ENCODE measurements at places on chromosomes 6 and 20.
A peak's percentile ranks its signal among the peaks of the same experiment; 100 is the strongest.

GRCh38 chr6:54315656-54316055 lies 7.4 kb downstream of the TINAG start:
- no peak for DNase-seq

- no peak for DNase-seq
Observed at GRCh38 chr20:13819885-13820645, 35.2 kb downstream of the NDUFAF5 start.

- DNase-seq = no peak
Observed at GRCh38 chr20:56861590-56861989, 232.5 kb downstream of the TFAP2C start.

- no peak for DNase-seq
Observed at GRCh38 chr6:37491171-37491829, 8.4 kb downstream of the CCDC167 start.

DNA sequence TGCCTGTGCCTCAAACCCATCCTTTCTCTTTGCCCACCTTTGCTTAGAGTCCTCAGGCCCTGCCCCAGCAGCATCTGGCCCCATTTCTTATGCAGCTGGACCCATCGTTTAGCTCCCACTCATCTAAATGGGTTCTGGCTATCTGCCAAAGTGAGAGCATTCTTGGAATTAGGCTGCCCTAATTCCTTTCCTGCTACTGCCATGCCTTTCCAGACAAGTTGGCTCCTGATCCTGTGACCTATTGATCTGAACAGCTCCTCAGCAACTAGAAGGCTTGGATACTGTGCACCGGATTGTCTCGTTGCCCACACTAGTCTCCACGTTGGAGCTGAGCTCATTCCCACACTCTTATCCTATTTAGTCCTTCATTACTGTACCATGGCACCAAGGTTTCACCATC lies 22.9 kb downstream of the DZANK1 start:
- DNase-seq = no peak

DNA sequence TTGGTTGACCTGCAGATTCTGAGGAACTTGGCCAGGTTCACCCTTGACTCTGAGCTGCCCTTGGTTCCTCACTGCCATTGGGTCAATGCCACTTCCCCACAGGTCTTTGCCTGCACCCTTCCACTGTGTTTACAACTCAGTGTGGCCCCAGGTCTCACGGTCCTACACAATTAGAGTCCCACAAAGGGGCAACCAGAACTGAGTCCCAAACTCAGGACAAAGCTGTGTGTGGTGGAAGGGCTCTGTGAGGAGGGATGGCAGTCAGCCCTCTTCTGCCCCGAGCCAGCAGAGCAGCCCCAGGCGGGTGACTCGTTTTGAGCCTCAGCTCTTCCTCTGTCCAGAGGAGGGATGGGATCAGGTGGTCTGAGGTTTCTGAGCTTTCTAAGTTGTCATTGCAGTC lies 69.5 kb downstream of the NPEPL1 start:
- peak; percentile 34 for DNase-seq

DNA sequence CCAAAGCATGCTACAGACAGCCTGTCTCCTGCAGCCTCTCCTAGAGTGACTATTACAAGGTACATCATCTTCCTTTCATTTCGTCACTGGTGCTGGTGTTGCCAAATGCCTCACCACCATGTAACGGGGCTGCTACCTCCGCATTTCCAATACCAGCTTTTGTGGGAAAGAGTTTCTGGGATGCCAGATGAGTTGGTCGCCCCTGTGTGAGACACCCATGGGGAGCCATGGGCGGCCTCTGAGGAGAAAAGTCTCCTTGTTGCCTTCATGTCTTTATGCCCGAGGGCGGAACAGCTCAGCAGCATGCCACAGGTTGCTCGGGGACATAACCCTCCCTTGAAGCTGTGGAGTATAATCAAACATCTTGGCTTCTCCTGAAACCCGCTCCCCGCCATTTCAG lies 169.6 kb downstream of the THBS2 start:
- no peak for DNase-seq

GRCh38 chr6:152107973-152108372 lies 300.5 kb downstream of the ESR1 start:
- no peak for DNase-seq

GRCh38 chr6:134938896-134939295 lies 11.0 kb downstream of the ALDH8A1 start:
- DNase-seq = no peak

GRCh38 chr6:29994826-29995225 lies 52.5 kb downstream of the HLA-A start:
- DNase-seq = no peak

DNA sequence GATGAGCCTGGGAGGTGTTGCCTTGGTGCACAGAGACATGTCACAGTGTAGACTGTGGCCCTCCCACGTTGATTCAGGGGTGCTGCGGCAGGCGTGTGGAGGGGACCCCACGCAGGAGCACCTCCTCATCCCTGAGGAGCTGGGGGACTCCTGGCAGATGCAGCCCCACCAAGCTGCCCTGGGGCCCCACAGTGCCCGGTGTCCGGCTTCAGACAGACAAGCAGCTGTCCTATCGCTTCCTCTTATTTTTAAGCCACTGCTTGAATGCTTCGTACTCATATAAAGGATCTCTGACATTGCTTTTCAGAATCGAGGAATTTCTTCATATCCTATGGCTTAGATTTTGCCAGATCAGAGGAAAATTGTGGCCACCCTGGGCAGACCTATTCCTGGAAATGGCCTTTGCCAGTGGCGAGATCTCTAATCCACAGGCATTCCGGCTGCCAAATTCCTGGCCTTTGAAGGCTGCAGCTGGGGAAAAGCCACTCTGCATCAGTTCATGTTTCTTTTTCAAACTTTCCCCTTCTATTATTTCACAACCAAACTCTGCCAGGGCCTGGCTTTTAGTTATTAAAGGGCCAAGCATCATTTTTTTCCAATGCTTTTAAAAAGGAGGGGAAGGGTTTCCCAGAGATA lies 337.0 kb downstream of the THBS2 start:
- DNase-seq = no peak

GRCh38 chr6:16154904-16155303 lies 26.0 kb downstream of the MYLIP start:
- no peak for DNase-seq

DNA sequence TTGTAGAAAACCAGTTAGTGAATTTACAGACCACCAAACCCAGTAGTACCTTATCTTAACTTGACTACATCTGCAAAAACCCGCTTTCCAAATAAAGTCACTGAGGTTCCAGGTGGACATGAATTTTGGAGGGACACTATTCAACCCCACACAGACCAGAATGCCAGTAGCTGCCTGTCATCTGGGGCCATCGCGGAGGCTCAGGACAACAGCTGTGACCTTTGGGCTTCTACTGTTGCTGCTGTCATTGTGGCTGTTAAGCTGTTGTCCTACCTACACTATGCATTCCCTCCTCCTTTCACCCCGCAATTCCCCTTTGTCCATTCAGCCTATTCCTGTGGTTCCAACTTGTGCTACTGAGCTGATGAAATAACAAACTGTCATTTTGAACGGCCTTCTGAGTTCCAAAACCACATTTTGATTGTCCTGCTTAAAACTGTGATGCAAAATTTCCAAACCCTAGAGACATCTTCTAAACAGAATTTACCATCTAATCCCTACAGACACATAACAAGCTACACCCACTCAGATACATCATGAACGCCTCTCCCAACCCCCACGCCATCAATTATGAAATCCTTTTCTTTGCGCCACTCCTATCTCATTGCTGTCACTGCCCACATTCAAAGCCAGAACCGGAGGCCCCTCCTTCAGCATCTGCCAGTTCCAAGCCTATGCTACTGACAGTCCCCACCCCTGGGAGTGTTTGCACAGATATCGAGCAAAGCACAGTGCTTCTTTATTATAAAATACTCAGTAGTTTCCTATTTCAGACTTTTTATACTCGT lies 125.0 kb downstream of the C6orf118 start:
- DNase-seq = no peak

DNA sequence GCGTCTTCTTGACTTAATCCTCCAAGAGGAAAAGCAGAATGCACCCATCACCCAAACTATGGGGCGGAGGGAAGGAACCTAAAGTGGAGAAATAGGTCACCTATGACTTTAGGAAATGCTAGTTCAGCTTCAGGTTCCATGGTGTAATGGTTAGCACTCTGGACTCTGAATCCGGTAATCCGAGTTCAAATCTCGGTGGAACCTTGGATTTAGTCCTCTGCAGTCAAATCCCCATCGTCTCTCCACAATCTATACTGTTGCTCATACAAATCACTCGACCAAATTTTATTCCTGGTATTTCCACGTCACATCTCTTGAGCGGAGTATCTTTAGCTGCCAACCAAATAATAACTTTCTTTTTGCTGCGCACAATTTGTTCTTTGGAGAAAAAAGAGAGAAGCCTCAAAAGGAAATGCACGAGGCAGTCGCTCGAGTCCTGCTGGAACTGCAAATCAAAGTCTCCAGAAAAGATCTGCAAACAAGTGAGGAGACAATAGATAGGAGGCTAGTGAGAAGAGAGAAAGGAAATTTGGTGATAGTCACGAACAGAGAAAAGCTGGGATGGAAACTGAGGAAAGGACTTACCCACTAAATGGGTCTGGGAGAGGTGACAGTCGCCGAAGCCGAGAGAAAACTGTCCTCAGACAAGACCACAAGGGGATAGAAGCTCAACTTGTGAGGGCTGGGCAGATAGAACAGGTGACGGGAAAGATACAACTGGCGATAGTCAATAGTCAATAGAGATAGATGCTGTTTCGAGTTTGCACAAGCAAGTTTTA lies 16.6 kb downstream of the POM121L2 start:
- no peak for DNase-seq

DNA sequence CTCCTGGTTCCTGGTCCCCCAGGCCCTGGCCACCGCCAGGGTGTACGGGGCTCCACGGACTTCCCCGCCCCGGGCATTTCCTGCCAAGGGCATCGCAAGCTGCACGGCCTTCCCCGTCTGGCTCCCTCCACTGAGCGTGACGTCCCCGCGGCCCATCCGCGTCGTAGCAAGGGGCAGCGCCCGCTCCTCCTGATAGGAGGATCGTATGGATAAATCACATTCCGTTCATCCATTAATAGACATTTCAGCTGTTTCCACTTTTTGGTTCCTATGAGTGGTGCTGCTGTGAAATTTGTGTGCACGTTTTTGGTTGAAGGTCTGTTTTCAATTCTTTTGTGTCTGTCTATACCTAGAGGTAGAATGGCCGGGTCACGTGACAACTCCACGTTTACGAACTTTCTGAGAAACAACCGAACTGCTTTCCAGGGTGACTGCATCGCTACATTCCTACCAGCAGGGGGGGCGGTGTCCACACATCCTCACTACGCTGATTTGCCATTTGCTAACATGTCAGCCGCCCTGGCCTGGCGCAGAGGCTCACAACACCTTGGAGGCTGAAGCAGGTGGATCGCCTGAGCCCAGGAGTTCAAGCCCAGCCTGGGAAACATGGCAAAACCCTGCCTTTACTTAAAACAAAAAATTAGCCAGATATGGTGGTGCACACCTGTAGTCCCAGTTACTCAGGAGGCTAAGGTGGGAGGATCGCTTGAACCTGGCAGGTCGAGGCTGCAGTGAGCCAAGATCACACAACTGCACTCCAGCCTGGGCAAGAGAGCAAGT lies 37.7 kb downstream of the KCNQ2 start:
- DNase-seq = peak; percentile 75

- DNase-seq = no peak
Observed at GRCh38 chr6:35972471-35973367, 51.7 kb downstream of the SLC26A8 start.

DNA sequence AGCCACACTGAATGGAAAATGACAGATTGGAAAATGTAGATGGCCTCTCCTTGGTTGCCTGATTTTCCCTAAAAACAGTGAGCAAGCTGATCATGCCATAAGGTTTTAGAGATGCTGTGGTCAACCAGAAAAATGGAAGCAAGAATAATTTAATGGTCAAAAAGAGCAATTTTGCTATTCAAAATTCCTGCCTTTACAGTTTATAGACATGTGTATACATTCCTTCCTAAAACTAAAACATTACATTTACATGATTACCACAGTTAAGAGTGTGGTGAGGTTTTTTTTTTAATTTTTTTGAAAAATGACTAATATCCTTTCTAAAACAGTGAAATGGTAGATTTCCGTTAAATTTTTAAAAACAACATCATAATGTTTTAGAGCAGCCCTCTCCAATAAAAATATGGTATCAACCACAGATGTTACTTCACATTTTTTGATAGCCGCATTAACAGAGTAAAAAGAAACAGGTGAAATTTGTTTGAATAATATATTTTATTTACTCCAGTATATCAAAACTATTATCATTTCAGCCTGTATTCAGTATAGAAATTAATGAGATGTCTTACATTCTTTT lies 407.0 kb upstream of the SOX4 start:
- no peak for DNase-seq

DNA sequence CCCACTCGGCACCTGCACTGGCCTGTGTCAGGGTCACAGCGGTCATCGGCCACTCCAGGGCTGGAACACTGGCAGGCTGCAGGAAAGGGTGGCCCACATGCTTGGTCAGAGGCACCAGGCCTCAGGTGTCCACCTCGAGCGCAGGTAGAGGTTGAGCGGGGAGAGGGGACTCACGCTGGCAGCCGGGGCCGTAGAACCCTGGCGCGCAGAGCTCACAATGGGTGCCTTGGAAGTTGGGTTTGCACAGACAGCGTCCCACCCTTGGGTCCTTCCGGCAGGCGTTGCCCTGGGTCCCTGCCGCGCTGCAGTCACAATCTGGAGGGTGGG lies 28.9 kb downstream of the LAMA5 start:
- no peak for DNase-seq

DNA sequence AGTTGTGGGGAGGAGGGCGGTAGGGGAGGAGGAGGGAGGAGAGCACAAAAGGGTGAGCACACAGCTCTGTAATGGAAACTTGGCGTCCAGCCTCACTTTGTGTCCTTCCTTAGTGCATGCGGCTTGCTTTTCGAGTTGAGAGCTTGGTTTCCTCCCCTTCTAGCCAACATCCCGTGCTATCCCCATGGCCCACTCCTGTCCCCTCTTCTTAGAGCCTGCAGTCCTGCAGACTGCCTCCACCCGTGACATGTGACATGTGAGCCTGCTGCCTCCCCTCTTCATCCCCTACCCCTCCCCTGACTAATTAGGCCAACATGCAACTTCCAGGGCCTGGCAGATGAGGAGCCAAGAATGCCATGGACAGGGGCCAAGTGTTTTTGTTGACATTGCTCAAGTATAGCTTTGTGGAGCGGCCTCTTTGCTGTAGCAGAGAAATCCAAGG lies 63.2 kb downstream of the SLC24A3 start:
- peak; percentile 70 for DNase-seq

- no peak for DNase-seq
Observed at GRCh38 chr6:51842061-51842803, 245.2 kb downstream of the PKHD1 start.

DNA sequence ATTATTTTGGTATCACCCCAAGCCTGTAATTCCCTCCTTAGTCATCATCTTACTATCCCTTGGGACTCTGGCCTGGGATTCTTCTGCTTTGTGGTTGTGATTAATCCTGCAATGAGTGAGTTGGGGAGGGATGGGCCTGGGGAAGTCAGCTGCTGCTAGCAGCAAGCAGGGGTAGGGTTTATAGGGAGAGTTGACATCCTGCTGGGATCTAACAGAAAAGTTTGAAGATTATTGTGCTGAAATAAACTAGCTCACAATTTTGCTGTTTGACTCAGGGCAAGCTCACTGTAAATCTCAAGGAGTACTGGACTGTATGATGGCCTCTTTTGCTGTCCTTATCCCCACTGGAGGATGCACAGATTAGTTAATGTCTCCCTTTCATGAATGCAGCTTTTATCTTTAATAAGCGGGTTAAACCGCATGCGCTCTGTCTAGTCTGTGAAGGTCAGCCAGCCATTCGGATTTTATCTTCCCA lies 83.4 kb downstream of the JARID2 start:
- DNase-seq = no peak

Measured in upper lobe of right lung (tissue), 1 donor.